ENCODE measurements at places on chromosomes 12 and 14.

GRCh38 chr14:24632336-24632735 is 1.7 kb downstream of the GZMB start:
- DNase-seq: no peak

- DNase-seq: no peak
Measured at GRCh38 chr14:100187247-100187833, 27.9 kb upstream of the DEGS2 start.

DNA sequence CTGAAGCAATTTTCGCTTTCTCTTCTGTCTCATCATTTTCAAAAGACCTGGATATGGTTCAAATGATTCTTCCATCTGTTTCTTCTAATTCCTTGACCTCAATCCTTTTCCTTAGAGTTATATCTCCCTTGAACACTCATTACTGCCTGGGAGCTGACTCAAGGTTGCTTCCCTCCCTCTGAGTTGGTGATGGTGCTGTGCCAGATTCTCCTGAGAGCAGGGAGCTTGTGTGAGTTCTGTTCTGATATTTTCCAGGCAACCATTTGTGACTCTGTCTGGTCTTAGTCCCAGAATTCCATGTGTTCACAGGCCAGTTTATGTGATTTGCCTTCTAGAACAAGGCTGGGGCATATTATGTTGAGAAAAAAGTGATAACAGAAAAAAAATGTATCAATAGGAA is 505.1 kb upstream of the SYT1 start:
- no peak for DNase-seq

DNA sequence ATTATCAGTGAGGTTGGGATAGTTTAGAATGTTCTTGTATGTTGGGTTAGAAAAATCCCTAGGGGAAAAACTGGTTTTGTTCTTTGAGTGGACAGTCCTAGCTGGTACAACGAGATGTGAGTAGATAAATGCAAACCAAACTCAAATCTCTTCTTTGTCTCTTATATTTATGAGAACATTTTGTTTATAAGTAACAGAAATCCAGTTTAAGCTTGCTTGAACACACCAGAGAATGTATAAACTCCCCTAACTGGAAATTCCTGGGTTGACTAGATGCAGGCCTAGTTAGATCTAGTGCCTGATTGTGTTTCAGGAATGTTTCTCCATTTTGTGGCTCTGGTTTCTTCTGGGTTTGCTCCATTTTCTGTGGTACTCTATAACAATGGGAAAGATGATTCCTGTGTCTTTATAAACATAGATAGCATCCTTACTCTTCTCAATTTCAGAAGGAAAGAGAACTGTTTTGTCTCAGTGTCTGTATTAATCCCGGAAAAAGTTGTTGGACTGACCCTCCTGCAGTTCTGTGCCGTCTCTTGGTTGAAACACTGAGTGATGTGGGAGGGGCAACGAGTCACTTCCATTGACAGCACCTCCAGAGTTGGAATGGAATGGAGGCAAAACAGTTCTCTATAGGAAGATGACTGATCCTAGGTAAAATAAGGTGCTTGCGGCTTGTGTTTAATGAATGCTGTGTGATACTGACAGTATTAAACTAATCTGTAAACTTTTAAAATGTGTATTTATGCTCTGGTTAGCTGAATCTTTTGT is 244.8 kb downstream of the TMTC2 start:
- DNase-seq: no peak

DNA sequence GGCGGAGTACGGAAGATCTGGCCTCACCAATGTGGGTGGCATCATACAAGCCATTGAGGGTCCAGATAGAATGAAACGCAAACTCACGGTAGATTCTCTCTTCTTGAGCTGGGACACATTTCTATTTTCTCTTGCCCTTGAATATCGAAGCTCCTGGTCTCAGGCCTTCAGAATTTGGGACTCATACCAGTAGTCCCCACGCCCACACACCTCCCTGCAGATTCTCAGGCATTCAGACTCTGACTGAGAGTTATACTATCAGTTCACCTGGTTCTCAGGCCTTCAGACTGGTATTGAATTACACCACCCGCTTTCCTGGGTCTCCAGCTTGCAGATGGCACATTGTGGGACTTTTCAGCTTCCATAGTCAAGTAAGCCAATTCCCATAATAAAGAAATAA is 37.8 kb downstream of the EIF2S3B start:
- no peak for DNase-seq

GRCh38 chr12:92248977-92249376 is 103.3 kb upstream of the BTG1 start:
- no peak for DNase-seq

DNA sequence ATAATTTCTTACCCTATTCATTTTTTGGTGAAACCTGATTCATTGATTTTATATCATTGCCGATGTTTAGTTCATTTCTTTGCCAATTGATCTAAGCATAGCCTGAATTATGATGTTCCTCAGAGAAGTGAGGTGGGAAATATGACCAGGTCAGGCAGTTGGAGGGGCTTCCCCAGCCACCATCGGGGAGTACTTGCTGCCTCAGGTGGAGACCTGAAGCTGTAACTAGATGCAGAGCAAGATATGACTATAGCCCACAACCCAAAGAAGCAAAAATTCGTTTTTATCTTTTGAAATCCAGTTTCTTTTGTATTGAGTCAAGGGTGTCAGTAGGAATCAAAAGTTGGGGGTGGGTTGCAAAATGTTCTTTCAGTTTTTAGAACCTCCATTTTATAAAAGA is 7.9 kb downstream of the PTGDR start:
- no peak for DNase-seq

GRCh38 chr12:50282721-50283228 is 545 bp downstream of the LIMA1 start:
- DNase-seq: no peak

DNA sequence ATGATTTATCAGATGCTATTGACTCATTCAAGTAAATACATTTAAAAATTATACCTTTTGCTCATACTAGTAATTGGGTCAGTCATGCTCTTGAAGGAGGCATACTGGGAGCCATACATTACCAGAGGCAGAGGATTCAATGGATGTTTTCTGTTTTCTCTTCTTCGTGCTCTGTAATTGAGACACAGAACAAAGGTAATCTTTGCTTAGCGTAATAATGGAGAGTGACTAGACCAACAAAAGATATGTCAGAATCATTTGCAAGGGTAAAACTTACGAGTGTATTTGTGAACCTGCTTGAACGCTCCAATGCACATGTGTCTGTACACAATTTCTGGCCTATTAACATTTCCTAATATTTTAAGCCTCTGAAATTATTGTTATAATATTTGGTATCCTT is 296.4 kb downstream of the FOXG1 start:
- no peak for DNase-seq

- no peak for DNase-seq
Measured at GRCh38 chr12:131607658-131608447, 103.0 kb upstream of the SFSWAP start.

DNA sequence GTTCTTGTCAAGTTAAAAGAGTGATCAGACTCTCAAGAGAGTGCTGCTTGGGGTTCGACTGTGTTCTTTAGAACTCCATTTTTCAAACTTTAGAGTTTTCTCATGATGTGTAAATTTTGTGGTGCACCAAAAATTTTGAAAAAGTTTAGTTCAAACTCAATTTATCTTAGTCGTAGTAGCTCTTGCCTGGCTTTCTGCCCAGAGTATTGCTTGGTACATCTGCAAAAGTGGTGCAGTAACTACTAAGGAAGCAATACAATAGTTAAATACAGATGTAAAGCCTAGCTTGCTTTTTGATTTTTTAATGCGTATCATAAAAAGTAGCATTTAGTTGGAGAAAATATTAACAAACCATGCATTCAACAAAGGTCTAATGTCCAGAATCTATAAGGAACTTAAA is 9.5 kb upstream of the CCDC91 start:
- no peak for DNase-seq

Data from Panc1 (cell line).